ENCODE measurements at places on chromosomes 2 and 18.

- DNase-seq = no peak
Observed at GRCh38 chr2:117514371-117514770, 300.1 kb upstream of the DDX18 start.

DNA sequence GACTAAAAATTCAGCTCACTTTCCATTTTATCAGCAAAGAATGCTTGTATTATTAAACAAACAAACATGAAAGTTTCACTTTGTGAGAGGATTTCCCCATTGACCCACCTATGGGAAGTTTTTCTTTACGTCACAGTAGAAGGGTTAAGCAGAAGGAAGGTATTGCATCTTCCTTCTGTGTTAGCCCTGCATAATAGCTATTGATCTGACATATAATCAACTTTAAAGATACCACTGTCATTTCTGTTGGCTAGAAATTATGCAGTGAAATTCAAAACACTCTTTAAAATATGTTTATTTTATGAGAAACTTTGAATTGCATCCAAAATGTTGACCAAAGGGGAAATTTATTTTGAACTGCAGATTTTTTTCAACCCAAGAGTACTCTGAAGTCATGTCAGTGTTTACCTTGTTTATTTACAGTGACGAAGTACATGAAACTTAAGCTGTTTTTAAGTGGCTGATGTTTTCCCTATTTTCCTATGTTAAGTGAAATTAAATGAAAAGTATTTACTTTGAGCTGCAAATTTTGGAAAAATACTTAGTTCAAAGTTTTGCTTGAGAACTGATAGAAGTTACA lies 566.4 kb downstream of the ZEB2 start:
- no peak for DNase-seq

DNA sequence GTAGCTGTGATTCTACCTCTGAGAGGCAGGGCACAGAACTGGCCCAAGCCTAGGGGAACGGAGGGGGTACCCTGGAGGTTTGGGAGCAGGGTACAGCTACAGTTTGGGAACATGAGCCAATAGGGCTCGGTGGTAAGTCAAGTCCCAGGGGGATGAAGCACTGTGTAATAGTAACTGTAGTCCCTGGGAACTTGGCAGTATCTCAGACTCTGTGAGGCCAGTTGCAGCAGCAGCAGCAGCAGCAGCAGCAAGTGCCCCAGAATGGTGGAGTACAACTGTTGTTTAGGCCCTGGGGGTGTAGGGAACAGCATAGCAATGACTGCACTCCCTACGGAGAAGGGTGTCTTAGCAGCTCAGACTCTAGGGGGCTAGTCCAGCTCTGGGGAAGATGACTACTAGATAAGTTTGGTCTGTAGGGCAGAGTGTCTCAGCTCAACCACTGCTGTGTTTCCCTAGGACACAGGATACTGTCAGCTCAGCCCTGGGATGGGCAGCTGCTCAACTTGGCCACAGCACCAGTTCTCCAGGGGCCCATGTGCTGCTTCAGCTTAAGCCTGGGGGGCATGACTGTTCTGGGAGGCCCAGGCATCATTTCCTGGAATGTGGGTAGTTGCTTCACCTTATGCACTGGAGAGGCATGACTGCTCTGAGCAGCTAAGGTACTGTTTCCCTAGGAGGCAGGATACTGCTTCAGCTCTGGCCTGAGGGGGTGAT lies 20.5 kb downstream of the CARF start:
- no peak for DNase-seq

- DNase-seq = peak; percentile 28
Observed at GRCh38 chr18:7987284-7987976, 420.3 kb downstream of the PTPRM start.

- DNase-seq = no peak
Observed at GRCh38 chr2:136118819-136119716, 1.1 kb upstream of the CXCR4 start.

DNA sequence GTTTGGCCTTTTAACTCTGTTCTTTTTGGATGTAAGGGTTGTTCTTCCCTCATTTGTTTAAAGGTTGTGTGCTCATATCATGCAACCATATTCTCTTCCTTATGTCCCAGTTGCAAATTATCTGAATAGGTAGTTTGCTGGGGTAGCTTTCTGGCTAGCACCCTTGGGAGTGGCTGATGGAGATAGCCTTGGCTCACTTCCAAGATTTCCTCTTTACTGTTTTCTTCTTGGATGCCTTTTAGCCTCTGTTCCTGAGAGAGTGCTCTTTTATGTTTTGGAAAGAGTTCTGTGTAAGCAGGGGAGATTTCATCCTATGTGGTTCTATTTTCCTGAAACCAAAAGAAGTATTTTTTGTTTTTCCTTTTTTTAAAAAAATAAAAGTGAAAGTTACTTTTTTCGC lies 25.4 kb downstream of the USP14 start:
- DNase-seq = no peak

DNA sequence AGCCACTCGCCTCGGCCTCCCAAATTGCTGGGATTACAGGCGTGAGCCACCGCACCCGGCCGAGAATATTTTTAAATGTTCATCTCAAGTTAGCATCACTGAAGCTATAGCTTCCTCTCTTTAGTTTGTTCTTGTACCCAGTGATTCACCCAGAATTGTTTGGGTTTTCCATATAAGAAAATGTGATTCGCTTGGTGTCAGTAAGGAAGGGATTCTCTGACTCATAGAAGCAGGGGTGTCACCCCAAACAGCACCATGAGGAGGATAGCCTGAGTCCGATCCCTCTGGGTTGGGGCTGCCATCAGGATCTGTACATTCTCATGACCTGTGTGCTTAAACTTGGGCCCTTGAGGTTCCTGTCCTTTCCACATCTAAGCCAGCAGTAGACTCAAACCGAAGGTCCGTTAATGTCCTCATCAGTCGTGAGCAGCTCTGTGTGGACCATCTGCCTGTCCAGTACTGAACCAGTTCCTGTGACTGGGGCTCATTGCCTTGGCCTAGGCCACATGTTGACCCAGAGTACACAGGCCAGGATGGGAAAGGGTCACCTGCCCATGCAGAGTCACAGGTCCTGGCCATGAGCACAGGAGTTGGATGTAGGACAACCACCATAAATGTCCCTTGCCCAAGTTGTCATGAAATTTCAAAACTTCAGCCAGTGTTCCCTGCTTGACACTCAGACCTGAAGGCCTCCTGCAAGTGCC lies 311.9 kb downstream of the GBX2 start:
- DNase-seq = no peak
